Inflammatory macrophage treated with lipopolysaccharide for 1 hour (primary cell): ENCODE measurements at places on chromosomes 7 and 10.
A peak's percentile ranks its signal among the peaks of the same experiment; 100 is the strongest.

GRCh38 chr10:25689346-25690100 lies 244.5 kb upstream of the MYO3A start:
- DNase-seq: no peak

DNA sequence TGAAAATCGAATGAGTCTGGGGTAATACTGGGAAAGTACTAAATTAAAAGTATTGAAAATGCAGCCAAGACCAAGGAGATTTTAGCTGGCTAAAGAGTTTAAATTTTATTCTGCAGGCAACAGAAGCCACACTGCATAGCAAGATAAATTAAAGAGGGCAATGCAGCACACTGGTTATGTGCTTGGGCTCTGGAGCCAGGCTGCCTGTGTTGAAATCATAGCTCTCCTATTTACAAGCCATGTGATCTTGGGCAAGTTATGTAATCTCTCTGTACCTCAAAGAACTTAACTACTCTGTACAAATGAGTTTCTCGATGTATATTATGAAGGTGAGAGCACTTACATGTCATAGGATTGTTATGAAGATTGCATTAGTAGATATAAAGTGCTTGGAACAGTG lies 9.9 kb downstream of the SLC25A13 start:
- DNase-seq: peak; percentile 59

GRCh38 chr7:938546-939185 lies 15.8 kb downstream of the ADAP1 start:
- DNase-seq: no peak

DNA sequence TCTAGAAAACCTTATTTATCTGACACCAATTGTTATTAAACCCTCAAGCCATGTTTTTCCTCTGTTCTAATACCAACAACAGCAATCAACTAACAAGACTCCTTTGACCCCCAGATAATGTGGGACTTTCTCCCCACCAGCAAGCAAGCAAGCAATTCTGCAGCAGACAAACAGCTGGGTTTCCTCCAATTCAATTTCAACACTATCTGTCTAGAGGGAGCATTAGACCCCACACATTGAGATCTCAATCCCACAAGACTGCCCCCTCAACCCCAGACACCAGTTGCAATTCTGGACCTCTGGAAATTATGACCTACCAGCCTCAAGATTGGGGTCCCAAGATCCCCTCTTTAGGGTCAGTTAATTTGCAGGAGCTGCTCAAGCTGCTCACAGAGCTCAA lies 89.4 kb upstream of the TMEM26 start:
- DNase-seq: no peak

DNA sequence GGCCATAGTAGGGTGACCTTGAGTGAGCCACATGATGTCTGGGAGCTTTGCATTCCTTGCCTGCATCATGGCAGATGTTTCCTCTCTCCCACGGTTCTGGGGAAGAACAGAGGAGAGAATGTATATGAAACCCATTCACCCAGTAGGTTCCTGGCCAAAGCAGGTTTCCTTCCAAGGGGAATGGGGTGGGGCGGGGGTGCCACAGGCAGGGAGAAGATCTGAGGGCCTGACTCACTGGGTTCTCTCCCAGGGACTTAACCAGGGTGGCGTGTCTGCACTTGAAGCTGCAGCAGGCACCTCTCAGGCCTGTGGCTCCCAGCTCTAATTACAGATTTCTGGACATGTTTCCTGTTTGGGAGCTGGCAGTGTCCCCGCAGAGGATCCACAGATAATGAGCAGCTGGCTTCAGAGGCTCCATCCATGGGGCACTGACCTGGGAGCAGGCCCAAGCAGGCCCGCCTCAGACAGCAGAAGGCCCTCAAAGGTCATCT lies 50.2 kb upstream of the ZMIZ1 start:
- DNase-seq: no peak

DNA sequence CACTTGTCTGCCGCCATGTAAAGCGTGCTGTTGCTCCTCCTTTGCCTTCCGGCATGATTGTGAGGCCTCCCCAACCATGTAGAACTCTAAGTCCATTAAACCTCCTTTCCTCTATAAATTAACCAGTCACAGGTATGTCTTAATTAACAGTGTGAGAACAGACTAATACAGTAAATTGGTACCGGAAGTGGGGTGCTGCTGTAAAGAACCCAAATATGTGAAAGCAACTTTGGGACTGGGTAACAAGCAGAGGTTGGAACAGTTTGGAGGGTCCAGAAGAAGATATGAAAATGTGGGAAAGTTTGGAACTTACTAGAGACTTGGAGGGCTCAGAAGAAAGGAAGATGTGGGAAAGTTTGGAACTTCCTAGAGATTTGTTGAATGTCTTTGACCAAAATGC lies 106.8 kb upstream of the DIP2C start:
- DNase-seq: no peak
